ENCODE measurements at places on chromosomes 5 and 9.

DNA sequence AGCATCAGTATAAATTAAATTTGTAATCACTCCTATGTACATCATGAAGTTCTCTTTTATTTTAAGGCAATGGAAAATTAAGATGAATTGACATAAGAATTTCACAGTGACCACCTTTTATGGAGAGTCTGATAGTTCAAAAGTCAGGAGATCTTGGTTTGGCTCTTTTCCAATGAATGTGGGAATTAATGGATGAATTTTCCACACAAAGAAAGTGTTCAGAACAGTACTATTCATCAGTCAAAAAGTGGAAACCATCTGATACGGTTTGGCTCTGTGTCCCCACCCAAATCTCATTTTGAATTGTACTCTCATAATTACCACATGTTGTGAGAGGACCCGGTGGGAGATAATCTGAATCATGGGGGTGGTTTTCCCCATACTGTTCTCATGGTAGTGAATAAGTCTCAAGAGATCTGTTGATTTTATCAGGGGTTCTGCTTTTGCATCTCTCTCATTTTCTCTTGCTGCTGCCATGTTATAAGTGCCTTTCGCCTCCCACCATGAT lies 24.5 kb downstream of the CCDC125 start:
- DNase-seq, result no peak

GRCh38 chr9:2157277-2158110 lies 142.3 kb downstream of the SMARCA2 start:
- peak; percentile 72 for DNase-seq

DNA sequence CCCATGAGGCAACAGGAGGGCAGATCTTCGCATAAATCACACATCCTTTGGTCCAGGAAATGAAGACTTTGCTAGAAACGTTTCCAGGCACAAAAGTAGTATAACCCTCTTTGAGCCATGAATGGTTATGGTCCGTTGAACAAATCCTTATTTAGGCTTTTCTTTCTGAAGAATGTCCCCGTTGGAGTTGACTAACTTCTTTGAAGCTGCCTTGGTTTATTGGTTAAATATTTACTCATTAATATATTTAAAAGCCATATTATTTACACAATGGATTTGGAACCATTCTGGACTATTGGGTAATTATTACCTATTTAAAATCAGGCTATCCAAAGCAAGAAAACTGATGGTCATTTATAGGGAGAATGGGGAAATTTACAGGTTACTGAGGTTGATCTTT lies 347.6 kb upstream of the SLC30A5 start:
- DNase-seq, result no peak

- DNase-seq, result no peak
Observed at GRCh38 chr9:81321551-81321950, 367.8 kb downstream of the TLE1 start.

- DNase-seq, result no peak
Observed at GRCh38 chr5:43110606-43111170, 10.0 kb upstream of the ZNF131 start.

DNA sequence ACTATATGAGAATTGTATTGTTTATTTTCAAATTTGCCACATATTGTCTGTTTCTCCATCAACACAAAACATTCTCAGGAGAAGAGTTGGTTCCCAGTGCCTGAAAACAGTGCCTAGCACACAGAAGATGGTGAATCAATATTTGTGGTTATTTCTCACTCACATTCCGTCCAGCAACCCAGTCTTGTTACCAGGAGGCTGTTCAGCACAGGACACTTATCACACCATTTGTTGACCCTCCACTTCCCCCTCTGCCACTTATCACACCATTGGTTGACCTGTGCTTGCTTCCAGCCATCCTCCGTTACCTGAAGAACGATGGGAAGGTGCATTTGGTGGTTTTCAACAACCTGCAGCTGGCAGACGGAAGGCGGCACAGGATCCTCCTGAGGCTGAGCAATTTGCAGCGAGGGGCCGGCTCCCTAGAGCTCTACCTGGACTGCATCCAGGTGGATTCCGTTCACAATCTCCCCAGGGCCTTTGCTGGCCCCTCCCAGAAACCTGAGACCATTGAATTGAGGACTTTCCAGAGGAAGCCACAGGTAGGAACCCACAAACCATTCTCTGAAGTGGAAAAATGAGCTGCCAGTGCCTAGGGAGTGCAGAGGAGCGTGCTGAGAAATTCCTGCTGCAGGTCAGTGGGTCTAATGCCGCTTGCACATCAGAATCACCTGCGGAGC lies 20.5 kb downstream of the THBS4 start:
- no peak for DNase-seq

GRCh38 chr5:143142596-143143435 lies 260.7 kb downstream of the NR3C1 start:
- DNase-seq, result peak; percentile 93

- DNase-seq, result no peak
Observed at GRCh38 chr9:5389109-5389732, 48.5 kb downstream of the PLGRKT start.

DNA sequence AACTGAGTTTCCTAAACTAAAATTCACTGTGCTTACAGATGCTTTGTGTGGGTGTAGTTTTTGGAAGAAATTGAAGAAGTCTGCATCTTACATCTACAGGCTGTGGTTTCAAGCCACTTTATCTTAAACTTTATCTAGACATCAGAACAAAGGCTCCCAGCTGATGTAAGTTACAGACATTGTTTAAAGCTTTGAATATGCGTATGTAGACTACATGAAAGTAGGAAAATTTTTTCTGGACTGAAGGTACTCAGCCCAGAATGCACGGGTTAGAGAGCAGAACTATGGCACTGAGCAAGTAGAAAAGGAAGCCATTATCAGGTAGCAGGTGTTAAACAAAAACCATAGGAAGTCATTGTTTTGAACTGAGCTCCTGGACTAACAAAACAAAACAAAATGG lies 185.4 kb downstream of the TTC39B start:
- no peak for DNase-seq

- no peak for DNase-seq
Observed at GRCh38 chr5:164012371-164012770, 507.0 kb downstream of the MAT2B start.

DNA sequence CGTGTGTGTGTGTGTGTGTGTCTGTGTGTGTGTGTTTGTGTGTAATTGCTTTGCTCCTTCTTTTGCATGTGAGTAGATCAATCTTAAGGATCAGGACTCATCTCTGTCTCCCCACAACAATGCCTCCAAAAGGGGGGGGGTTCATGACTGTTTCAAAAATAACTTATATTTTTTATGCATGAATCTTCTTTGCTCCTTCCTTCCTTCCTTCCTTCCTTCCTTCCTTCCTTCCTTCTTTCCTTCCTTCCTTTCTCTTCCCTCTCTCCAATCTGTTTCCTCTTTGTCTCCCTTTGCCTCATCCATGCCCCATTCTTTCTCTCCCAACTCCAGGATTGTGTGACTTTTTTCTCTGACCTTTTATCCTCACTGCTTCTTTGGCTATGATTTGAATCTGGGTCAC lies 126.4 kb upstream of the OSMR start:
- DNase-seq, result no peak

- no peak for DNase-seq
Observed at GRCh38 chr5:115306011-115306536, 9.6 kb upstream of the CCDC112 start.

DNA sequence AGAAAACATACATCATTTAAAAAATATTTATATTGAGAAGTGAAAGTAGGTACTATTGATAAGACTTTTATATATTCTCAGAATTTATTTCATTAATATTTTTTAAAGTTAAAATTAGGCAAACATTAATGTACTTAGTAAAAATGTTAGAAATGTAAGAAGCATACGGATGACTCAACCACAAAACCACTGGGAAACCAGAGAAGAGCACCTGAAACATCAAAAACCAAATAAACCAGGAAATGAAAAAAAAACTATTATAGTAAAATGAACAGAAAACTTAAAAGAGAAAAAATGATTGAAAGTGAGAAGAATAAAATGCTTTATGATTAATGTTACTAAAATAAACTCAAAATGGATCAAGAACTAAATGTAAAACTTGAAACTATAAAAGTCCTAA lies 233.2 kb upstream of the DAB2 start:
- DNase-seq, result no peak

DNA sequence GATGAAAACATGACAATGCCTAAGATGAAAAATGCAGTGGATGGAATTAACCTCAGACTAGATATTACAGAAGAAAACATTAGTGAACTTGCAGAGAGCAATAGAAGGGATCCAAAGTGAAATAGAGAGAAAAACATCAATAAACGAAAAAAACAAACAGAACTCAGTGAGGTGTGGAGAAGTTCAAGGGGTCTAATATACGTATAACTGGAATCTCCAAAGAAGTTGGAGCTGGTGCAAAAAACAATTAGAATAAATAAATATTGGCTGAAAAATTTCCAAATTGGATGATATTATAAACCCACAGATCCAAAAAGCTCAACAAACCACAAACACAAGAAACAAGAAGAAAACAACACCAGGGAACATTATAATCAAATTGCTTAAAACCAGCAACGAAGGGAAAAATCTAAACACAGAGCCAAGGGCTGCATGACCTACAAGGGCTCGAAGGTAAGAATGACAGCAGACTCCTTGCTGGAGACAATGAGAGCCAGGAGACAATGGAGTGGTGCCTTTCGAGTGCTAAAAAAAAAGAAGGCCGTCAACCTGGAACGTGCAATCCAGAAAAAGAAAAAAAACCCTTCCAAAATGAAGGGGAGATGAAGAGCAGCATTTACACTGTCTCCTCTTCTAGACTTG lies 11.8 kb downstream of the FAM163B start:
- no peak for DNase-seq

DNA sequence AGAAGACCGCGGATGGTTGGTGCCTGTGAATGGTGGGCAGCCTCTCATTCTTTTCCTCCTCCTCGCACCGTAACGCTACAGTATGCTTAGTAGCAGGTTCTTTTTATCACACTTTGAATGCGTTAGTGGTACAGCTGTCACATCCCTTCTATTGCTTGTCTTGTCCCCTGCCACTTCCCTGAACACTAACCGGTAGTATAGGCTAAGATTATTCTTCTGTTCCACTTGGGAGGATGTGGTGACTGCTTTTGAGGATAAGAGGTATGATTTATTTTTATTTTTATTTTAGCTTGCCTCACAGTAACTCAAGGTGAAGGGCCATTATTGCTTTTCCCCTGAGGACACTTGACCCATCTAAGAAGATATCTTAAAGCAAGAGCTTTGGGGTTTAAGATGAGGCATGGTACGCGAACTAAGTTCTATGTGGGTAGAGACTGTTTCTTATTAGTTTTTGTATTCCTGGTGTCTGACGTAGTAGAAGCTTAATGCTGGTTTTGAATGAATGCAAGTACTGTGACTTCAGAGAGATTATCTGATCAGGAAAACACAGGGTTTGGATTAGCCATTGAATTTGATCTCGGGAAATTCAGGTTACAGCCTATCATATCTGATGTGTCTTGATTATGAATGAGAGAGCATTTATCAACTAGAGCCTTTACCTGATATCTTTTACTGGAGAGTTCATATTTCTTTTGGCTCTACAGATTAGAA lies 951 bp downstream of the UNC13B start:
- no peak for DNase-seq

DNA sequence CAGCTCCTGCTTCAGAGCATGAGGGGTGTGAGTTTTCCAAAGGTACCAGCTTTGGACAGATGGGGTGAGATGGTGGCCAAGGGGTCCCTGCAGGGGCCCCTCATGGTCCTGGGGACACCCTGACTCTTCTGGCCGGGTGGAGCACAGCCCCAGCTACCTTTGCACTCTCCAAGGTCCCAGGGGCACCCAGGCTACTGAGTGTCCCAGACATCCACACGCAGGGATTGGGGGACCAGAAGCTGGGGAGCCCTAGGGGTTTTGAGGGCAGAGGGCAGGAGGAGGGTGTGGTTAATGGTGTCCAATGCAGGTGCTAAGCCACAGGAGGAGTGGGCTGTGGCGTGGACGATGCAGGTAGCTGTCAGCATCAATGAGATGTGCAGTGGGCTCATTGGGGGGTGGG lies 16.0 kb upstream of the CLPTM1L start:
- no peak for DNase-seq

DNA sequence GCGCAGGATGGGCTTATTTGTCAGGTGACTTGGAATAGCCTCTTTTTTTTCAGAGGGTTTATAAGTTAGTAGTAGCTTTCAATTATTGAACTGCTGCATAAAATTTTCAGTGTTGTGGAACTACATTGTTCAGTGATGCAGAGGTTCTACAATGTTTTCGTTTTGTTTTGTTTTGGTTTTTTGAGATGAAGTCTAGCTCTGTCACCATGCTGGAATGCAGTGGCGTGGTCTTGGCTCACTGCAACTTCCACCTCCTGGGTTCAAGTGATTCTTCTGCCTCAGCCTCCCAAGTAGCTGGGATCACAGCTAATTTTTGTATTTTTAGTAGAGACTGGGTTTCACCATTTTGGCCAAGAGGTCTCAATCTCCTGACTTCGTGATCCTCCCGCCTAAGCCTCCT lies 22.0 kb downstream of the NUP188 start:
- DNase-seq, result no peak

- DNase-seq, result no peak
Observed at GRCh38 chr5:170426149-170426767, 37.1 kb upstream of the KCNMB1 start.

DNA sequence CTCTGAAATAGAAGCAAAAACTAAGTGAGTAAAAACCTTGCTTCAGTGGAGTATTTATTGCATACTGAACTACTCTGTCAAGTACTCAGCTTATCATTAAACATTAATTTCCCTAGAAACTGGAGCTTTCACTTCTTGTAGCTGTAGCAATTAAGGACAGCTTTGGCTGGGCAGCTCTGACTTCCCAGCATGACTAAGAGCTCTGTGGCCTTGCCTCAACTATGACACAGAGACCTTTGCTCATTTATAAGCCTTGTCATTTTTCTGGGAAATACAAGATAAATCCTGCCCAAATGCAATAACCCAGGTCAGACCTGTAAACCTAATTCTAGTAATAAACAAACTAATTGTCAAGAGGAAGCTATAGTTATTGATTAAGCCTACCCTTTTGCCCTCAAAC lies 65.4 kb upstream of the STK32A start:
- DNase-seq, result no peak

- no peak for DNase-seq
Observed at GRCh38 chr5:149188383-149188782, 47.1 kb downstream of the ABLIM3 start.

- DNase-seq, result no peak
Observed at GRCh38 chr5:1876660-1877064, 6.1 kb downstream of the IRX4 start.

Data from umbilical cord (tissue), 2 donors.